ENCODE measurements at places on chromosomes 2 and 18.
A peak's percentile ranks its signal among the peaks of the same experiment; 100 is the strongest.

GRCh38 chr2:102522890-102523289, 49.9 kb downstream of the SLC9A4 start:
- no peak for DNase-seq

DNA sequence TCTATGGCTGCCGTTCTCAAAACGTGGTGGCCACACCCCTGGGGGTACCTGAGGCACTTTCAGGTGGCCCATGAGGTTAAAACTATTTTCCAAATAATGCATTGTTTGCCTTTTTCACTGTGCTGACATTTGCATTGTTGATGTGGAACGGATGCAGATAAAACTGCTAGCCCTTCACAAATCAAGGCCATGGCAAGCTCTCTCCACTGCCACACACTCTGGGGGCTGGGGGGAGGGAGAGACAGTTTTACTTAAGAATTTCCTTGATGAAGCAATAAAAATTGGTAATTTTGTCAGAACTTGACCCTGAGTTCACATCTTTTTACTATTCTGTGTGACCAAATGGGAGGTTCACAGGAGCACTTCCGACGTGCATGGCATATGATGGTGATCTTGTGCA, 22.0 kb upstream of the TGIF1 start:
- DNase-seq: no peak

DNA sequence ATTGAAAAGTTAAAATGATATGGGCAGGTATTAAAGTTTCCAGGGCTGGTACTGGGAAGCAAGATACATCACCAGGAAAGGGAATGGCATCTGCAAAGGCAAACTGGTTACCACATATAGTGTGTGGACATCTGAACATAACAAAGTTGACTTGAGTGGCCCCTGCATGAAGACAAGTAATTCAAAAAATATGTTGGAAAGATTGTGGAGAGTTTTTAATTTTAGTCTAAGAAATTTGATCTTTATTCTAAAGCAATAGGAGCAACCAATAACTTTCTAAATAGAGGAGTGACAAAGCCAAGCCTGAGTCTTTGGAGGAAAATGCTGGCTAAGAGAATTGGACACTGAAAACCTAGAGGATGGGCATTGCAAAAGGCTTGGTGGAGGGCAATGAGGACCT, 278.2 kb downstream of the ALK start:
- no peak for DNase-seq

- no peak for DNase-seq
Measured at GRCh38 chr2:69683170-69683971, 39.8 kb upstream of the AAK1 start.

DNA sequence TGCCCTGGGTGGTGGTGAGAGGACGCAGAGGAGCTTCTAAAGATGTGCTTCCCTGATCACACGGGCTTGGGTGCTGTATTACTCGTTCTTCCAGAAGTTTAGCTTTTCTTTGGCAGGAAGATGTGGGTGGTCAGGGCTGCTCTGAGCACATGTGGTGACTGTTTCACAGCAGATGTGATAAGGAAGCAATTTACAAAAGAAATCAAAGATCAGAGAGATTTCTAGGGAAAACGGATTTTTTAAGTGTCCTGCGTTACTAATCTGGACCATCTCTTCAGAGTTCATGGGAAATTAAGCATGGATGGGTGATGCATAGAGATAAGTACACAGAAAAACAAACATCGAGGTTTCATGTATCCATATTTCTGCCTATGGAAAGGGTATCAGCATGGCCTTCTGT, 99.4 kb downstream of the WDSUB1 start:
- DNase-seq: no peak

- DNase-seq: no peak
Measured at GRCh38 chr2:98703738-98704137, 27.2 kb downstream of the MGAT4A start.

DNA sequence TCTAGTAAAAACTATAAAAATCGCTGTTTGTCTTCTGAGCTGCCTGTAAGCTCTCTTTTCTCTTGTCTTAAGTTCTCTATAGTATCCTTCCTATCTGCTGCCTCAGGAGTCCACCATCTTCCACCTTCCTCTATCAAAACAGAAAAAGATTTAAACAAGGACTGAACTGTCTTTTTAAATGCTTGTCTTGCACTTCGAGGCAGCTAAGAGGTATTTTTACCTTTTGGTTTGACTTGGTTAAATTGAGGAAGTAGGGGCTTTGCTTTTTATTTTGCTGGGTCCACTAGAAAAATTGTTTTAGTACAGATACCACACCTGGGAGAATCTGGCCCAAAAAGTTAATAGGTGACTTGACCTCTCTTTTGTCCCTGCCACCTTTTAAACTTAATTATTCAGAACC, 12.2 kb downstream of the SESTD1 start:
- no peak for DNase-seq

GRCh38 chr2:173567493-173567892, 212.8 kb downstream of the CDCA7 start:
- DNase-seq: no peak

DNA sequence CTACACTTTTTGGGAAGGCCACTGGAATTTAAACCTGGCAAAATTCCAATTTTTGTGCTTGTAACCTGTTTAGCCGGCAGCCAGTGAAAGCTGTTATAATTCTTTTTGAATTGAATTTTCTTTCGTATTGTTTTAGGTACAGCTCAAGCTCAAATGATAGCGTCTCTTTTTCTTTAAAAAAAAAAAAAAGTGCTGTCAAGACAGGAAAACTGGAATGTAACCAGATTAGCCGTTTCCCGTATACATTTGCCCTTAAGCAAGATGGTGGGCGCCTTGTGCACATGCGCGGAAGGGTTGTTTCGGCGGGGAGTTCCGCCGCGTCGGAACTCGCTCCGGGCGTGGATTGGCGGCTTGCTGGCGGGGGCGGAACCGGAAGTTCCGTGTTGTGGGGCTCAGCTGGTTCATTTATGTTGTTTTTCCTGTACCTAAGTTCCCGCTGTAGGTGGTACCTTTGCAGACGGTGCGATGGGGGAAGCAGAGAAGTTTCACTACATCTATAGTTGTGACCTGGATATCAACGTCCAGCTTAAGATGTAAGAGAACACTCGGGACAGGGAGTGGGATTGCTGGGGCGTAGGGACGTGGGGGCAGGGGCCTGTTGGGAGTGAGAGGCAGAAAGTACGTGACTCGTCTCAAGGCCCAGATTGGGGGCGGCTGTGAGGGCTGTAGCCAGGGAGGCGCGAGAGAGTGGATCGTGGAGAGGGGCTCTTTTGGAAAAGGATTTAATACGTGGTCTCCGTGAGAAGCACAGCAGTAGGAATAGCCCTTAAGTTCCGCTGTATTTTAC, at the start of gene PIK3C3:
TSS of gene PIK3C3 (plus strand) at position 408 of the 787 bp plus-strand sequence. CDS start at position 466, 58 bp downstream.
- peak; percentile 96 for DNase-seq

DNA sequence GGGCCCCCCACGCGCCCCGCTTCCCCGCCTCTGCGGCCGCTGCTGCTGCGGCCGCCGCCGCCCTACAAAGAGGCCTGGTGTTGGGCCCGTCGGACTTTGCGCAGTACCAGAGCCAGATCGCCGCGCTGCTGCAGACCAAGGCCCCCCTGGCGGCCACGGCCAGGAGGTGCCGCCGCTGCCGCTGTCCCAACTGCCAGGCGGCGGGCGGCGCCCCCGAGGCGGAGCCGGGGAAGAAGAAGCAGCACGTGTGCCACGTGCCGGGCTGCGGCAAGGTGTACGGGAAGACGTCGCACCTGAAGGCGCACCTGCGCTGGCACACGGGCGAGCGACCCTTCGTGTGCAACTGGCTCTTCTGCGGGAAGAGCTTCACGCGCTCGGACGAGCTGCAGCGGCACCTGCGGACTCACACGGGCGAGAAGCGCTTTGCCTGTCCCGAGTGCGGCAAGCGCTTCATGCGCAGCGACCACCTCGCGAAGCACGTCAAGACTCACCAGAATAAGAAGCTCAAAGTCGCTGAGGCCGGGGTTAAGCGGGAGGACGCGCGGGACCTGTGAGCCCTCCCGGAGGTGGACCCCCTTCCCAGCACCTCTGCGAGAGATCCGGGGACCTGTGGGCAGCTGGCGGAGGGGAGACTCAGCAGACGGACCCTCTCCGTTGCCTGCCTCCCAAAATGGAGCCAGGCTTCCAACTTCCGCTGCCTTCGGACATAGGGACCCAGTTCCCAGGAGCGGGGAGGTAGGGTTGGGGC, 1.9 kb downstream of the SP5 start:
- DNase-seq: no peak

DNA sequence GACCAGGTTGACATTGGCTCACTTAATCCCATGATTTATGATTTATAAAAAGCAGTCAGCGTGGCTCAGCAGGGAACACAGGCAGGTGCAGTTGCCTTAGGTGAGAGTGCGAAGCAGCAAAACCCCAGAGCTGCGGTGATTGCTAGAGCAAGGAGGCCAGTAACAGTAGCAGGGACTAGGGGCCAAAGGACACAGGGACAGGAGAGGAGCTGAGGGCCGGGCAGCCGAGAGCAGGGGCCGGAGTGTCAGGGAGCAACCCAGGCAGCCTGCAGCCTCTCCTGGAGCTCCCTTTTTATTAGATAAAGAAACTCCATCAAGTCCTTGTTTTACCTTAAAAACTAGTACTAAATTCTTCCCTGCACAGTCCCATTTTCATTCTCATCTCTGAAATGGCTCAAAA, 4.3 kb downstream of the MC2R start:
- no peak for DNase-seq

DNA sequence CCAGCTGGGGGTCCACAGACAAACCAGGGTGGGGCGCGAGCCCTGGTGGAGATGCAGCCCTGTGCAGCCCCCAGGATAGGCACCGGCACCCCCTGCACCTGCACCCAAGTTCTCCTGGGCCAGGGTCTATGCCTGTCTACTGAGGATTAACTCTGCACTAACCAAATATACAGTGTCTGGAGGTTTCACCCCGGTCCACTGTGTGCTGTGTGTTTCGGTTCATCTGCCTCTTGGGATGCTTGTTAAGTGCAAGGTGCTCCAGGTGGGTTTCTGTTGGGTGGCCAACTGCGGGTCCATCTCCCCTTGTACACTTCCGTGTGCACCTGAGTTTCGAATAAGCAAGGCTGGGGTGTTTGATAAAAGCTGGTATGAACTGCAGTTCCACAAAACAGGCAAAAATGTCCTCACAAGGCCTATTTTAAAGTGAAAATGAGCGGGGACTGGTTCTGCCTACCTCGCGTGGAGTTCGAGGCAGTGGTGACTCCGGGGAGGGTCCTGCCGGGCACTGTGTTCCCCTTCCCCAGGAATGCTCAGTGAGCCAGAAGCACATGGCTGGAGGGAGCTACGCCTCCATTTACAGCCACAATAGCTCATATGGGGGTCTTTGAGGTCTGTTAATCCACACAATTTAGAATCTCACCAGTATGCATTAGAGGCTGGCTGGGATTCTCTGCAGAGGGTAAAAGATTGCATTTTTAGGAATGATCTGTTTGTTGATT, 70.7 kb downstream of the EDAR start:
- DNase-seq: no peak

GRCh38 chr2:71336802-71337201, 5.2 kb downstream of the ZNF638 start:
- DNase-seq: no peak

- no peak for DNase-seq
Measured at GRCh38 chr2:182393270-182393760, 33.5 kb downstream of the PDE1A start.

DNA sequence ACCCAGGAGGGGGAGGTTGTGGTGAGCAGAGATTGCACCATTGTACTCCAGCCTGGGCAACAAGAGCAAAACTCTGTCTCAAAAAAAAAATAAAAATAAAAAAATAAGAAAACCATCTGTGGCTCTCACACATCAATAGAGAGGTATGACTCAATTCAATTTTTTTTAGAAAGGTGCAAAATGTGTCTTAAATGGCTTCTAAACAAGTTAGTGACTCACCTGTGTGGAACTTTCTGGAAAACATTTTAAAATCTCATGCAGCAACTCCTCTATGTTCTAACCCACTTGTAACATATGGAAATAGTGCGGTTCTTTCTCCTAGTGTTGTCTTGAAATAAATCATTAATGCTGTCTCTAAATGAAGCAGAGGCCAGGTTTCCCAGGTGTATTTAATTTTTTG, 10.7 kb upstream of the SULT1C4 start:
- DNase-seq: no peak

DNA sequence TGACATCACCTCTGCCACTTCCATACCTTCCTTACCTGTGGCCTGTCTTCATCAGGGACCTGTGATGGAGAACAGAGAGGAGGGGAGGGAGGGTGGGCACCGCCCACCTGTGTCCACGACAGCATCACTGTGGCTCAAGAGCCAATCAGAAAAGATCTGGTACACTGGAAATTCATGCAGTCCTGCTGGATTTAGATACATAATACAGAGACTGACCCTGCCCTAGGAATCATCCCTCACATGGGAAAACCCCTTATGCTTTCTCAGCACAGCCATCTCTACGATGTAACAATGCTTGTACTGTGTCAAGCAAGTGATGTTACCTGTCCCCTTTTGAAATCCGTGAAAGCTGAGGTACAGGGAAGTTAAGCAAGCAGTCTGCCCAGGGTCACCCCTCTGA, 145.6 kb upstream of the EPAS1 start:
- no peak for DNase-seq

- DNase-seq: no peak
Measured at GRCh38 chr2:51290725-51291124, 258.8 kb upstream of the NRXN1 start.

GRCh38 chr2:134143568-134143967, 110.3 kb upstream of the MGAT5 start:
- no peak for DNase-seq

DNA sequence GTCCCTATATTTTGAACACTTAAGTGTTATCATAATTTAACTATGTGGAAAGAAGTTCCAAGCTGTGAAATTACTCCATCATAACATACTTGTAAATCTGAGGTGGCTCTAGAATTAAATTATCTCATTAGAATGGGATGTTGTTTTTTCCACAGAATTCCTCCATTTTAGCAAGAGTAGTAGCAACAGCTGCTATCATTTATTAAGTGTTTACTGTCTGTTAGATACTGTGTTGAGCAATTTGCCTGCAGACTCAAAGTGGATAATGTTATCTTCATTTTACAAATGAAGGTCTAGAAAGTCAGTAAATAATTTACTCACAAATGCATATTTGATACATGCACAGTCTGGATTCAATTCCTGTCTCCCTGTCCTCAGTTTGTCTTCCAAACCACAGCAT, 504.8 kb upstream of the NRP2 start:
- DNase-seq: no peak

DNA sequence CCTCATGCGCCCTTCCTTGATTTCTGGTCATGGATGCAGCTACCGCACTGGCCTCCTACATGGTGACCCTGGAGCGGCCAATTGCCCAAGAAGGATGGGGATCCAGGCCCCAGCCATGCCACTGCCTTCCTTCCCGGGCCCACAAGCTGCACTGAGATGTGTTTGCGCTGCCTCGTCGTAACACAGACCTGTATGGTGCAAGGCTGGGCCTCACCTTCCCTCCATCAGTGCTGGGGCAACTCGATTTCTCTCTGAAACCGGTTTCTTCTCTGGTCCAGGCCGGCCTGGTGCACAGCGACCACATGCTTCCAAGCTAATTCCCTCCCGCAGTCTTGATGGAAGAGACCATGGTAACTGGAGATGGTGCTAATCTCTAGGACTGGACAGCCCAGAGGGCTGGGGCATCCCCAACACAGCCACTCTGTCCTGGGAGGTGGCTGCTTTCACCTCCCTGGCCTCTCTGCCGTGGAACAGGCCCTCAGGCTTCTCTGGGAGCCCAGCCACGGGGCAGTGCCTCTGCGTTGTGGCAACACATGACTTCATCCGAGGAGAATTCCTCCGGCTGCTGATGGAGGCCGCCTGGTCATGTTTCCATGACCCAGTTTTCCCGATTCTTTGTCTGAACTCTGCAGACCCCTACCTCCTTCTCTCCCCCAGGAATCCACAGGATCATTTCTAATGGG, 184.2 kb downstream of the GLI2 start:
- no peak for DNase-seq

- DNase-seq: no peak
Measured at GRCh38 chr2:190512539-190513095, 21.9 kb downstream of the NEMP2 start.

- no peak for DNase-seq
Measured at GRCh38 chr2:1544478-1545069, 131.3 kb downstream of the TPO start.

Data from activated effector memory CD4-positive, alpha-beta T cell treated with Interleukin-2 at 50 U/mL for 16 hours (primary cell).